ENCODE measurements at places on chromosomes 4 and X.

GRCh38 chr4:163610648-163611047 lies 116.2 kb downstream of the TMA16 start:
- H3K4me3 ChIP-seq = no peak overlapping the region
- H3K4me1 ChIP-seq = no peaks in the 10 kb centered on the region
- H3K27me3 ChIP-seq = no peaks in the 10 kb centered on the region
- H3K27ac ChIP-seq = no peak overlapping the region

DNA sequence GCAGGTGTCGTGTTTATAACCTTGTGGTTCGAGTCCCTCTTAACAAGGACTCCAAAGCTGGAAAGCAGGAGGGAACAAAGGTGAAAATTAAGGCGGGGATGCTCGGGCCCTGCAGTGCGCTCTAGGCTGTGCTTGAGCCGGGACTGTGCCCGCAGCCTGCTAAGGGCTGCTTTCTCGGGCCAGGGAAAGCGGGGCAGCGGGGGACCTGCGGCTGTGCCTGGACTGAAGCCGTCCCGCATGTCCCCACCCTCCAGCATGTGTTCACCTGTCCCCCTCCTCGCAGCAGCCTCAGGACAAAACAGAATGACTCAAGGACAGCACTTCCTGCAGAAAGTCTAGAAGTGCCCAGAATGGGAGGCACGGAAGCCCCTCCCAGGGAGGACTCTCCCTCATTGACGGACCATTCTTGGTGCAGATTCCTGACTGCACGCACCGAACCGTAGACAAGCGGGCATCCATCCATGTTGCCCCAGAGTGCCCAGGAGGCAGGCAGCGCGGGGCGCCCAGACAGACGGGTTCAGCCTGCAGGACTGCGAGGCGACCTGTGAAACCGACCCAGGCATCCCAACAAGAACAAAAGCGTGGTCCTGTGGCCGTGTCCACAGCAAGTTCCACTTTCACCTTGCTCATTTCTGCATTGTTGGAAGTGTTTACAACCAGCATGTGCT lies 342.9 kb downstream of the MAGEB5 start:
- no peaks in the 10 kb centered on the region for H3K27me3 ChIP-seq
- no peaks in the 10 kb centered on the region for H3K36me3 ChIP-seq
- no peak for DNase-seq
- H3K4me3 ChIP-seq = no peak overlapping the region
- H3K4me1 ChIP-seq = no peaks in the 10 kb centered on the region
- H3K27ac ChIP-seq = no peak overlapping the region

- no peak for DNase-seq
- H3K27ac ChIP-seq = no peak overlapping the region
- no peaks in the 10 kb centered on the region for H3K27me3 ChIP-seq
- no peaks in the 10 kb centered on the region for H3K36me3 ChIP-seq
- no peaks in the 10 kb centered on the region for H3K4me1 ChIP-seq
Observed at GRCh38 chr4:680928-681645, 6.7 kb downstream of the MYL5 start.

GRCh38 chr4:129490516-129490915 lies 394.6 kb downstream of the C4orf33 start:
- no peak overlapping the region for H3K4me3 ChIP-seq
- no peaks in the 10 kb centered on the region for H3K27me3 ChIP-seq
- no peaks in the 10 kb centered on the region for H3K36me3 ChIP-seq

- no peaks in the 10 kb centered on the region for H3K27me3 ChIP-seq
- no peak overlapping the region for H3K27ac ChIP-seq
- H3K36me3 ChIP-seq = no peaks in the 10 kb centered on the region
- no peak for DNase-seq
- H3K4me3 ChIP-seq = no peak overlapping the region
Observed at GRCh38 chrX:63635750-63636149, 149.3 kb downstream of the ARHGEF9 start.

- no peaks in the 10 kb centered on the region for H3K27me3 ChIP-seq
- H3K27ac ChIP-seq = no peak overlapping the region
- no peaks in the 10 kb centered on the region for H3K4me1 ChIP-seq
- no peak for DNase-seq
- H3K36me3 ChIP-seq = no peaks in the 10 kb centered on the region
Observed at GRCh38 chr4:11223311-11223710, 205.4 kb downstream of the HS3ST1 start.

DNA sequence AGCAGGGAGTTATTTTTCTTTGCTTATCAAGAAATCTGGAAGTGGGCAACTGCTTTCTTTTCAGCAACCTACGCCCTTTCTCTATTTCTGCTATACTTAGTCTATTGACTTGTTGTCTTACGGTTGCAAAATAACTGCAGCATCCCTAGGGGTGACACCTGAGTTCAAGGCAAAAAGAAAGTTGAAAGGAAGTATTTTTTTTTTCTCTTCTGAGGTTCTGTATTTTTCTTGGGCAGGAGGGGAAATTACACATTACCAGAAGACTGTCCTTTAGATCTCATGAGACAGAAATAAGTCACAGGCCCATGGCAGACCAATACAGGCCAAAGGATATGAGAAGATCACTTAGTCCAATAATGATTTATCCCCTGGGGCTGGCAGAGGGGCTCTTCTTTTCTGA lies 204.7 kb upstream of the CASK start:
- H3K27me3 ChIP-seq = no peaks in the 10 kb centered on the region
- H3K27ac ChIP-seq = no peak overlapping the region
- peaks cover 11% of the 10 kb centered on the region for H3K4me1 ChIP-seq
- H3K4me3 ChIP-seq = no peak overlapping the region

DNA sequence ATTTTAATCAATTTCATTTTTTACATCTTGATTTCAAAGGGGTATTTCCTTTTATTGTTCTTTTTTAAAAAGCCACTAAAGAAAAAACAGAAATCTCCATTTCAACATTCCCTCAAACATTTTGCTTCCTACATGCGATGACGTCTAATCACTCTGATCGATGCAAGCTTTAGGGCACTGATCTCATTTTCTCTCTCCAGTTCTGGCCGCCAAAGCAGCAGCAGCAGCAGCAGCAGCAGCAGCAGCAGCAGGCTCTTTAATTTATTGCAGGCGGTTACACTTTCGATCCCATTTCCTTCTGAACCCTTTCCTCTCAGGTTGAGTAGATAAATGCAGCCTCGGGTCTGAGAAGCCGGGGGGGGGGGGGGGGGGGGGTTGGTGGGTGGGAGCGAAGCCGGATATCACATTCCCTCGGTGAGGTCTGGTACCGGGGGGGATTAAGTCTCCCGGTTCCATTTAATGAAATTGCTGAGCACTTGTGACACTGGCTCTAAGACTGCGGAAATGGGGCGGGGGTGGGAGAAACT lies 3.4 kb upstream of the PCDH7 start:
- H3K4me3 ChIP-seq = peak overlapping the region; percentile 59
- DNase-seq = peak; percentile 76
- peak overlapping the region; percentile 12 for H3K27ac ChIP-seq
- H3K4me1 ChIP-seq = peaks cover 6% of the 10 kb centered on the region

DNA sequence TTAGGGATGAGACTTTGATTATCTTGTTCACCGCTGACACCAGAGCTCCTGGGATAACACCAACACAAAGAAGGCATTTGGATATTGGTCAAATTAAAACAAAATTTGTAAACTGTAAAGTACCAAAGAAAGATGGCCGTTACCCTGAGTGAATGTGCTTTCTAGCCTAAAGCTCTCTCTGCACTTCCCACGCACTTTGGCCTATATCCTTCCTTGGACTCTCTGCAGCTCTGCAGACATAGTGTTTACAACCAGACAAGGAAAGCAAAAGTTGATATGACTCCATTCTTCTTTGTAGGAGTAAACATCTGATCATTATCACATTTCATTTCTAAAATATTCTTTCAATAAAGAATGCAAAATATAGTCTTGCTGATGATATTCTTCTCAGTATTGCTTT lies 44.8 kb upstream of the PITX2 start:
- H3K36me3 ChIP-seq = no peaks in the 10 kb centered on the region
- H3K27me3 ChIP-seq = no peaks in the 10 kb centered on the region
- H3K27ac ChIP-seq = no peak overlapping the region
- H3K4me1 ChIP-seq = no peaks in the 10 kb centered on the region
- H3K4me3 ChIP-seq = no peak overlapping the region

GRCh38 chr4:185225940-185226339 lies 16.5 kb downstream of the SNX25 start:
- no peak overlapping the region for H3K4me3 ChIP-seq
- no peaks in the 10 kb centered on the region for H3K4me1 ChIP-seq
- no peak overlapping the region for H3K27ac ChIP-seq
- H3K36me3 ChIP-seq = no peaks in the 10 kb centered on the region
- no peak for DNase-seq
- no peaks in the 10 kb centered on the region for H3K27me3 ChIP-seq

GRCh38 chr4:108148316-108148715 lies 20.4 kb downstream of the LEF1 start:
- no peak overlapping the region for H3K27ac ChIP-seq
- peaks cover 10% of the 10 kb centered on the region for H3K4me1 ChIP-seq
- H3K4me3 ChIP-seq = no peak overlapping the region
- H3K36me3 ChIP-seq = no peaks in the 10 kb centered on the region
- no peaks in the 10 kb centered on the region for H3K27me3 ChIP-seq

GRCh38 chrX:106621836-106622235 lies 10.1 kb downstream of the RADX start:
- no peaks in the 10 kb centered on the region for H3K27me3 ChIP-seq
- no peaks in the 10 kb centered on the region for H3K4me1 ChIP-seq
- no peak for DNase-seq
- H3K4me3 ChIP-seq = no peak overlapping the region

DNA sequence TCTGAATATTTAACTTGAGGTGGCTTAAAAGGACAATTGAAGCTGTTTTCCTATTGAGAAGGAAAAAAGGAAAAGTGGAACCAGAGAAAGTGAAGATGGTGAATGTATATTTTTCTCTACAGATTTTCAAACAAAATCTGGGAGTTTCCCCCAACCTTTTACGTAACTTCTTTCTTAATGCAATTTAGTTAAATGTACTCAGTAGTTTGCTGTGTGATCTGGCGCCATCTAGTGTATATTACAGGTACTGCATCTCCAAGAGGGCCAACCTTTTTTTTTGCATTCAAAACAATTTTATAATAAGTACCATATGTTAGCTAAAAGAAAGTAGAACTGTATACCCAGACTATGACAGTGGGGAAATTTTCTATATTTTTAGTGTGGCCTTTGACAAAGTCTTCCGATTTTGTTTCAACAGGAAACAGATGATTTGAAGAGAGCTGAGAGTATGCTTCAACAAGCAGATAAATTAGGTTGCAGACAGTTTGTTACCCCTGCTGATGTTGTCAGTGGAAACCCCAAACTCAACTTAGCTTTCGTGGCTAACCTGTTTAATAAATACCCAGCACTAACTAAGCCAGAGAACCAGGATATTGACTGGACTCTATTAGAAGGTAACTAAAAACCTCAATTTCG lies 82.0 kb downstream of the PLS3 start:
- no peak overlapping the region for H3K4me3 ChIP-seq
- H3K4me1 ChIP-seq = no peaks in the 10 kb centered on the region
- no peaks in the 10 kb centered on the region for H3K27me3 ChIP-seq
- DNase-seq = peak; percentile 56

DNA sequence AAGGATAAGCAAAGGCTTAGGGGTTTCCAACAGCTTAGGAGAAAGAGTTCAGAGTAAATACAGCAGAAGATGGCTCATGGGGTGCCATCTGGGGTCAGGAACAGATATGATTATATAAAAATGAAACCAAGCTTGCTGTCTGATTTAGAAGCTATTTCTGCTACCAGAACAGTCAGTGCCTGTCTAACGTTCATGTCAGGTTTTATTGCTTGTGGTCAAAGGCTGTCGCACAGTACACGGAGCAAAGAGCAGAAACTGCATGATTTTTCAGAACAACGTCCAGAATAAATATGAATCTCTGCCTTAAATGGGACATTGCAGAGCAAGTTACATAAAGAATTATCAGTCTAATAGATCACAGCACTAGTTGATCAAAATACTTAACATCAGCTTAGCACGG lies 17.4 kb downstream of the CETN2 start:
- DNase-seq = no peak
- H3K4me1 ChIP-seq = no peaks in the 10 kb centered on the region
- H3K4me3 ChIP-seq = no peak overlapping the region
- no peaks in the 10 kb centered on the region for H3K27me3 ChIP-seq

GRCh38 chr4:14125375-14126129 lies 498.0 kb upstream of the BOD1L1 start:
- no peak overlapping the region for H3K4me3 ChIP-seq
- no peaks in the 10 kb centered on the region for H3K4me1 ChIP-seq
- no peaks in the 10 kb centered on the region for H3K27me3 ChIP-seq
- no peak overlapping the region for H3K27ac ChIP-seq
- DNase-seq = no peak

DNA sequence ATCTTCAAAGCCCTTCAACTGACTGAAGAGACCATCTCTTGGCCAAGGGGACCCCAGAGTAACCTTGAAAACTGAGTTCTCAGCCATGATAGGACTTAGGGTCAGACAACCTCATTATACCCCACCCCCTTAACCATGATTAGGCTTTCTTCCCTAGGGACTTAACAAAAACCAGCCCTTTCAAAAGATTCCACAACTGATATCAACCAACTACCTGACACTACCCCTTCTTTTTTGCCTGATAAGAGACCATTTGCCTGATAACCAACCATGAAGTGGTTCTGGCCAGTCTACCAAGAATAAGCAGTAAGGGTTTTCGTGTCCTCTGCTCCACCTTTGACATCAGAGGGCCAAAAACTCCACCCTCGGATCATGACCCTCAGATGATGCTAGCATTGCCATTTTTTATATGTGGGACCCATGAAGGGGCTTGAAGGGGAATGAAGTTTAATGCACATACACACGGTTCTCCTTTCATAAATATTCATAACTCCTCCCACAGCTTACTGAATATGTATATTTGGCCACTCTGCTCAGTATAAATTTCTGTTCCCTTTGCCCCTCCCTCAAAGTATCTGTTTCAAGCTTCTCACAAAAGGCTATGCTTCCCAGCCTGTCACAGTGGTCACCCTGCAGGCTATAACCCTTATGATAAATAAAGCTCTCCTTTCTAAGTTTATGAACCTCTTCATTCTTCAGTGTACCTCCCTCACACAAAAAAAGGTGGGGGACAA lies 12.3 kb downstream of the TBCK start:
- H3K27ac ChIP-seq = no peak overlapping the region

GRCh38 chrX:13843150-13843721 lies 26.3 kb upstream of the GPM6B start:
- H3K4me3 ChIP-seq = no peak overlapping the region
- H3K27me3 ChIP-seq = no peaks in the 10 kb centered on the region
- DNase-seq = peak; percentile 60

DNA sequence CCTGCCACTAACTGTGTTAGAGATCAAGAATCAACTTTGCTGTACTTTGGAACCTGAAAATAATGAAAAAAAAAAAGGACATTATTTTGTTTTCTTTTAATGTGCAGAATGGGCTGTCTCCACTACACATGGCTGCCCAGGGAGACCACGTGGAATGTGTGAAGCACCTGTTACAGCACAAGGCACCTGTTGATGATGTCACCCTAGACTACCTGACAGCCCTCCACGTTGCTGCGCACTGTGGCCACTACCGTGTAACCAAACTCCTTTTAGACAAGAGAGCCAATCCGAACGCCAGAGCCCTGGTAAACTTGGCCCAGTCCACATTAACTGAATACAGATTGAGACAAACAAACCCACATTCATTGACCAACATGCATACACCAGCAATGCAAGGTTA lies 206.2 kb downstream of the ANK2 start:
- no peak overlapping the region for H3K4me3 ChIP-seq
- DNase-seq = no peak
- H3K4me1 ChIP-seq = no peaks in the 10 kb centered on the region

GRCh38 chr4:48162162-48162561 lies 28.1 kb upstream of the TXK start:
- H3K27ac ChIP-seq = no peak overlapping the region
- H3K36me3 ChIP-seq = peaks cover 26% of the 10 kb centered on the region
- no peak overlapping the region for H3K4me3 ChIP-seq
- H3K27me3 ChIP-seq = no peaks in the 10 kb centered on the region
